ENCODE measurements at places on chromosomes 1 and 21.

DNA sequence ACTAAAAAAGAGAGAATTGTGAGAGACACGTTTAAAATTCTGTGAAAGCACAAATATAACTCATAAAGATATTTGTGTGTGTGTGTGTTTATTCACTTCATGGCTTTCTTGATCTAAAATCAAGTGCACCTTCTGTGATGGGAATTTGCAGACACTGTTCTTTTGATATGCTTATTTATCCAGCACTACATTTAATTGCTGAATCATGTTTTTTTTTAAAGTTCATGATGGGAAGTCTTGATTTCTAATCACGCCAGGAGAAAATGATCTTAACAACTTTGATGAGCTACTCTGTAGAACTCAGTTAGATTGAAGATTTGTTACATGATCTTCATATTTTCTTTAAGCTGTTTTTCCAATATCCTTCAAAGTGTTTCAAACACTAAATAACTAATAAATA lies 35.0 kb downstream of the KCNT2 start:
- no peak for DNase-seq

DNA sequence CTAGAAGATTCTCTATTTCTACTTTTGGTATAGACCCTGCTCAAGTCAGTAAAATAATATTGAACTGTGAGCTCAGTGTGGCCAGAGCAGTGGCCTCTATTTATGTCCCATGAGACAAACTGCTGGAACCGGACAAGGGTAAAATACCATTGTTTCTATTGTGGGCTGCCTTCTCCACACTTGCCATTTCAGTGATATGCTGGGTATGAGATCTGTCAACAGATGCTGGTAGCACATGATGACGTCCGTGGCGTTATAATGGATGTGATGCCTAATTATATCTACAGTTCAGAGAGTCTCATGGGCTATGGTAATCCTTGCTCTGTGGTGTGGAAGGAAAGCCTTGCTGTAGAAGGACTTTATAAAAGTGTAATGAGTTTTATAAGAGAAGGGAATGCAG lies 2.4 kb downstream of the ACTN2 start:
- DNase-seq = no peak

DNA sequence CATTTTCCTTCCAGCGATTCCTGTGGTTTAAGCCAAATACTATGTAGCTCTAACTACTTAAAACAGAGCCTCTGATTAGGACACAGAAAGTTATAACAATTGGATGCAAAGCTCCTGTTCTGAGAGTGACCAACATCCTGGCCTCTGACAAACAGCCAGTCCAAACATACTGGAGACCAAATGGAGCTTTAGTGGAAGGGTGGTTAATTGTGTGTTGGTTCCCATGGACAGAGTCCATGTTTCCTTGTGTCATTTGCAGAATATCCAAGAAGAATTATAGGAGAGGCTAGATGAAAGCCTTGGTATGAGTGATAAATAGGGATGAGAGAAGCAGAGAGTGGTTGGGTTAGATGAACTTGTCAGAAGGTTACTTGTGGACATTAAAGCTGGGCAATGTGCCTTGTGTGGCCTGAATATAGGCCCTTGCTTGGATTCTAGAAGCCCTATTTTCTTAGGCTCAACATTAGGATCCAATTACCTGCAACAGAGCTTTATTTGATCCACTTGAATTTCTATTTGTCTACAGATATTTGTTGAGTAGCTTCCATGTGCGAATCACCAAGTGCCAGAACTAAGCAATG lies 180.5 kb upstream of the GORAB start:
- no peak for DNase-seq

- no peak for DNase-seq
Measured at GRCh38 chr1:57637155-57637554, 213.3 kb upstream of the DAB1 start.

GRCh38 chr1:2416403-2416802 lies 4.0 kb upstream of the PEX10 start:
- DNase-seq = no peak

GRCh38 chr1:76224752-76225151 lies 150.2 kb downstream of the ST6GALNAC3 start:
- DNase-seq = no peak

DNA sequence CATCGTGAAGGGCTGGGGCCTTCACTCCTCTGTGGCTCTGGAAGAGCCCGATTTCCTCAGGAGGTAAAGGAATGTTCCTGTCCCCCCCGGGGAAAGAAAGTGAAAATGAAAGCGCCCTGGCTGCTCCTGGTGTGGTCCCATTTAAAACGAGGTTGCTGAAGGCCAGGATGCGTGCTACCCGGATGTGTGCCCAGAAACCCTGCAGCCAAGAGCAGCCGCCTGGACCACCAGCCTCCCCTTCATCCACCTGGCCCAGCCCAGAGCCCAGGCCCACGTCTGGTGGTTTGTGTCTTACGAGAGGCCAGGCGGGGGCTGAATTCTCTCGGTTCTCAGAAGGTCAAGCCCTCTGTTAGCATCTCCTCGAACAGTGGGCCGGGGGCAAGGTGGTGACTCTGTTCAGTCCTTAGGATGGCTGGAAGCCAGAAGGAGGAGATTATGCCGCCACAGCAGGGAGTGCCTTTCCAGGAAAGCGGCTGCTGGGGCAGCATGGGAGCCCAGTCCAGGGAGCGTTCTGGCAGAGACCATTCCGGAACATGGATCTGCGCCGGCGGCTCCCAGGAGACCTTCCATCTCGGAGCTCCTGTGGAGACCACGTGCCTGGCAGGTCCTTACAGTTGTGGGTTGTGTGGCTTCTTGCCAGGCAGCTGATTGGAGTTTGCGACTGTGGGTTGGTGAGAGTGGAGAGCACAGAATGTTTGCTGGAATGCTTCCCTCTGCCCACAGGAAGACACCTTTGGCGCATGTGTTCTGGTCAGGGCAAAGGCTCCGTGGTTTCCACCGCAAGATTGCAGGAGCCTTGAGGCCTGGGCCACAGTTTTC lies 1.4 kb downstream of the GUK1 start:
- DNase-seq = no peak

DNA sequence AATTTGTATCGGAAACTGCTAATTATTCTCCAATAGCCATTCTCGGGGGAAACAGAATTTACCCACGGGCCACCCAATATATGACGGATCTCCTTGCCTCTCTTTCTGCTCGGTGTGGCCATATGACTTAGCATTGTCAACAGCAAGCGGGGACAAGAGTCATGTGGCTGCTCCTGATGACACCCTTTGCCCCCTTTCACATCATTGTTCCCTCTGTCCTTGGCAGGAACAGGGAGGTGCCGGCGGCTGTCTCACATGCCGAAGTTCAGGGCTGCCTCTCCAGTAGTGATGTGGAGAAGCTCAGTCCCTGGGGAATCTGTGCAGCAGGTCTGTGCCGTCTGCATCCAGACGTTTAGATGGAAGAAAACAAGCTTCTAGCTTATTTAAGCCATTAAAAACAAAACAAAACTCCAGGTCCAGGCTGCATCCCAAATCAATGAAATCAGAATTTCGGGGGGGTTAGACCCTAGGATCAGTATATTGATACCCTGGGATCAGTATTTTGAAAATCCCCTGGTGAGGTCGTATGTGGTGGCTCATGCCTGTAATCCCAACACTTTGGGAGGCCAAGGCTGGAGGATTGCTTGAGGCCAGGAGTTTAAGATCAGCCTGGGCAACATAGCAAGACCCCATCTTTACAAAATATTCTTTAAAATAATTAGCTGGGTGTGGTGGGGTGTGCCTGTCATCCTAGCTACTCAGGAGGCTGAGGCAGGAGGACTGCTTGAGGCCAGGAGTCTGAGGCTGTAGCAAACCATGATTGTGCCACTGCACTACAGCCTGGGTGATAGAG lies 10.8 kb downstream of the MYOM3 start:
- no peak for DNase-seq

GRCh38 chr21:43751955-43752591 lies 24.0 kb downstream of the CSTB start:
- no peak for DNase-seq

DNA sequence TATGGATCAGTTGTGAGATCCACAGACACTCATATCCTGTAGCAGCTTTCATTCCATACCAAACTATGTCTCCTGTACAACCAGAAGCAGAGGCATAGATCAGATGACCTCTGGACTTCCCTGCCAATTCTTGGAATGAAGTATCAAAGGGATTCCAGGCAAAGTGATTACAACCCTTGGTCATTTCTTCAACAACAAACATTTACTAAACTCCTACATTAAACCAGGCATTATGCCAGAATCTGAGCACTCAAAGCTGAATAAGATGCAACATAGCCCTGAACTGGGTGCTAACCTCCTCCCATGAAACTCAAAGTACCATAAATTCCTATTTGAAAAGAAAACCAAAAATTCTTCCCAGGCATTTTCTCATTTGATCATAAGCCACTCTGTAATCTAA lies 121.2 kb upstream of the SGIP1 start:
- no peak for DNase-seq

DNA sequence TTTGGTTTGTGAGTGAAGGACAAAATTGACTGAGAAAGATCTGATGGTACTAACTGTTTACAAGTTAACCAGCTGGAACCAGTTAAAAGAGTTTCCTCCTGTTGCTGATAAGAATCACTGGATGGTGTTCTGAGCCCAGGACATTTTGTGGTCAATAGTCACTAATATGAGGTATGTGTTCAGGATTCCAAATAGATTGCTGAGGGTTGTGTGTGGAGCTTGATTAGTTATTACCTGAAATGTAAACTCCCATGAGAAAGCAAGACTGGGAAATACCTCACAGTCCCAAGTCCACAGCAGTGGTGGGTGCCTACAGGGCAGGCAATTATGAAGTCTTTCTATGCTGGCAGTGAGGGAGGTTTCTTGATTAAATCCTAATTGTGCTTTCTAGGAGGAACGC lies 164.6 kb downstream of the DNM3 start:
- no peak for DNase-seq

GRCh38 chr1:39657923-39658485 lies 13.9 kb downstream of the NT5C1A start:
- DNase-seq = no peak

DNA sequence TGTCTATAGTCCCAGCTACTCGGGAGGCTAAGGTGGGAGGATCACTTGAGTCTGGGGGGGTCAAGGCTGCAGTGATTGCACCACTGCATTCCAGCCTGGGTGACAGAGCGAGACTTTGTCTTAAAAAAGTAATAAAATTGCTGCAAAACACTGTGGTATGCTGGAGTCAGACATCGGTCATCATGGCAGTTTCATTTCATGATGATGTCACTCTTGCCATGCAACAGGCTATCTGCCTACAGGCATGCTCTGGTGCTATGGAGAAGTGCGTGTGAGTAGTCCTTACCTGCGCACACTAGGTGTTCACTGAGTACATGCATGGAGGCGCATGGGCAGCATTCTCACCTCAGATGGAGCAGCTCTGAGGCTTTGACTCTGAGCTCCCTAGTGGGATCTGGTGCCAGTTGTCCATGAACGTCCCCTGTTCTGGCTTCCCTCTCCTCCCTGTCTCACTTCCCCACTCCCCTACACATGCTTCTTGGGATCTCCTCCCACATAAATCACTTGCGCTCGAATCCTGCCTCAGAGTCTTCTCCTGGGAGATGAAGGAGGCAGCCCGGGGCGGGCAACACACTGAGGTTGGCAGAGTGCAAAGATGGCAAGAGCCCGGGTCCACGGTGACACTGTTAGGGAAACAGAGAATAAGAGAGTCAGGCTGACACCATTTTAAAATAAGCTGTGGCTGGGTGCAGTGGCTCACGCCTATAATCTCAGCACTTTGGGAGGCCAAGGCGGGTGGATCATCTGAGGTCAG lies 10.4 kb upstream of the CELA3B start:
- DNase-seq = no peak

- DNase-seq = no peak
Measured at GRCh38 chr1:13948888-13949391, 249.0 kb downstream of the PRDM2 start.

GRCh38 chr1:21651214-21652042 lies 17.7 kb downstream of the RAP1GAP start:
- DNase-seq = no peak

- no peak for DNase-seq
Measured at GRCh38 chr1:20367626-20368025, 77.0 kb downstream of the VWA5B1 start.

GRCh38 chr1:63773496-63773814 lies 362 bp upstream of the ROR1 start:
- no peak for DNase-seq

GRCh38 chr1:242723044-242723716 lies 198.7 kb upstream of the PLD5 start:
- no peak for DNase-seq

GRCh38 chr1:6082430-6082971 lies 36.8 kb downstream of the KCNAB2 start:
- no peak for DNase-seq

DNA sequence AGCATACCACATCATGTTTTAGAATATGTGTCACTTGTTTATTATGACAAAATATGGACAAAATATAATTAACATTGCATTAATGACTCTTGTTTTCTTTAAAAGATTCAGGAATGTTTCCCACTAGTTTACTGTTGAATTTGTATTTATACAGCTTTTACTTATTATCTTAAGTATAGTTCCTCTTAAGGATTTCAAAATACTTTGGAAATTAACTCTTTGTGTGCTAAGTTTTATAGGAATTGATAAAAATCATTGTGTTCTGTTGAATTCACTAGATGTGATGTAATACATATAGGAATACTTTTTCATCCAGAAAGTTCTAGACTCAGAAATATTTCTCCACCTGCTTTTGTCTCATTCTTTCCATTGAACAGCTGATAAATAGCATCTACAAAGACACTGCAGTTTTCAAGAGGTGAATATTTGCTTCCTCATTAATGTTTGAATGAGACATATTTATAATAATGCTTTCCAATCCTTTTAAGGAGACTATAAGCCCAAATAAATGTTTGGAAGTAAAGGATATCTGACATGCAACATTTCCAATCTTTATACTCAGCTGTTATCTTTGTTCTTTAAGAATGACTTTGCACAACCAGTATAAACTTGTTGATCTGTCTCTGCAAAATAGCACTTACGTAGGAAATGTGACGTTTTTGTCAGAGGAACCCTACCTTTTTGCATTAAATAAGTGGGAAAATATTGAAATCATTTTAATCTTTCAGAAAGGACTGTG lies 38.4 kb upstream of the SAMSN1 start:
- DNase-seq = no peak

- no peak for DNase-seq
Measured at GRCh38 chr1:109885589-109885988, 25.1 kb upstream of the CSF1 start.
